SIG-M5 (cell line): ENCODE measurements at places on chromosomes 2 and 18.

DNA sequence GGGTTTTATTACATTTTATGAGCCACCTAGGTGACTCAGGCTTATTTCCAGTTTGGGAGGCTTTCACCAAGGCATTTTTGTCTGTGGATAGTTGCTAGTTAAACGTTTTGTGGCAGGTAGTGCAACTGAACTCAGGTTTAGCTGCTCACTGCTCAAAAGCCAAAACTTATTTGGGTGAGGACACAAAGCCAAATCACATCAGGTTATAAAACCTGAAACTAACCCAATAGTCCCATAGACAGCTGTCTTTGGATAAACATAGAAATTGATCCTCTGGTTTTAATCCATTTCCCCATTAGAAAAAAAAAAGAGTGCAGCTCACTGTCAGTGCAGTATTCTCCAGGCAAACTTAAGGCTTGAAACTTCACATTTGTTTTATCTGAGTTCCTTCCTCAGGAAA is 362.6 kb upstream of the TFPI start:
- no peak for DNase-seq

- DNase-seq = no peak
Observed at GRCh38 chr2:167181134-167181533, 292.9 kb downstream of the XIRP2 start.

DNA sequence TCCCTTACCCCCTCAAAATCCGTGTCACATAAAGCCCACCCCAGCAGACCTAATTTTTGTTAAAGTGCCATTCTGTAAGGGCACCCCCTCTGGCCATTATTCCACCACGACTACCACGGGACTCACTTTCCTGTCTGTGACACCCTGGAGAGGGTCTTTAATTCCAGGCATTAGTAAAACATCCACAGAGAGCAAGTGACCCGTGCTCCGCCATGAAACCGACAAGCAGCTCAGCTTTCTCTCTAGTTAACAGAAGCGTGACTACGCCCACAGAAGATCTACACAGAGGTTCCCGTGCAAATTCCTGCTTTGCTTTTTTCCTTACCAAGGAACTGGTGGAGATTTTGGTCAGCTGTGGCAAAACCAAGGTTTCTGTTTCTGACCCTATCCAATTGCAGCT is 4.4 kb downstream of the SIGLEC15 start:
- DNase-seq = no peak

DNA sequence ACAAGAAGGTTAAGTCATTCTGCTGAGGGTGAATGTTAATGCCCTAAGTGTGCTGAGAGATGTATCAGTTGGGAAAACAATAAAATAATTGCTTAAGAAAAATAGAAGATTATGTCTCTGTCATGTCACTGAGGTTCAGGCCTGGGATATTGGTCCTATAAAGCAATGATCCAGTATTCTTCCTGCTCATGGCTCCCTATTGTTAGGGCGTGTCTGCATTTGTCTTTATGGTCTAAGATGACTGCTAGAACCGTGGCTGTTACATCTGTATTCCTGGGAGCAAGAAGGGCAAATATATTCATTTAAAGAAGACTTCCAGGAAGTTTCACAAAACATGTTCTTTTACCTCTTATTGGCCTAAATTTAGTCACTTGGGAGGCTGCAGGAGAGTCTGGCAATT is 125.0 kb downstream of the KCNE4 start:
- no peak for DNase-seq

DNA sequence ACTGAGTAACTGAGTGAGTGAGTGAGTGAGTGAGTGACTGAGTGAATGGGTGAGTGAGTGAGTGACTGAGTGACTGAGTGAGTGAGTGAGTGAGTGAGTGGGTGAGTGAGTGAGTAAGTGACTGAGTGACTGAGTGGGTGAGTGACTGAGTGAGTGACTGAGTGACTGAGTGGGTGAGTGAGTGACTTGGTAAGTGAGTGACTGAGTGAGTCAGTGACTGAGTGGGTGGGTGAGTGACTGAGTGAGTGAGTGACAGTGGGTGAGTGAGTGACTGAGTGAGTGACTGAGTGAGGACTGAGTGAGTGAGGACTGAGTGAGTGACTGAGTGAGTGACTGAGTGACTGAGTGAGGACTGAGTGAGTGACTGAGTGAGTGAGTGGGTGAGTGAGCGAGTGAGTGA is 13.9 kb downstream of the MAL start:
- no peak for DNase-seq

DNA sequence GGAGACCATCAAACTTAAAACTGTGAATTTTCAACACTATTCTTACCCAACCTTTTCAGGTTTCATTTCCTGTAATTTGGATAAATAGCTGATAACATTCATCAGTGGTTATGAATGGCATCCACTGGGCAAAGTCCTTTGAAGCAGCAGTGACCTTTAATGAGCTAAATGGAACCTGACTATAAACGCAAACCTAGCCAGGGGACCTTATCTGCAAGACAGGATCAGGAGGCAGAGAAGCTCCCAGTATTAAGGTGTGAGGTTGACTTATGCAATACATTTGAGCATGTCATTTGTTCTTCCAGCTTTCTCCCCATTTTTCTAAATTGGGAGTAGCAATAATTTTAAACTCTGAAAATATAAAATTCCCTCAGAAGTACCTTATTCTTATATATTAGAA is 38.4 kb downstream of the CREG2 start:
- no peak for DNase-seq

GRCh38 chr2:212548455-212548819 is 9.8 kb upstream of the ERBB4 start:
- no peak for DNase-seq

DNA sequence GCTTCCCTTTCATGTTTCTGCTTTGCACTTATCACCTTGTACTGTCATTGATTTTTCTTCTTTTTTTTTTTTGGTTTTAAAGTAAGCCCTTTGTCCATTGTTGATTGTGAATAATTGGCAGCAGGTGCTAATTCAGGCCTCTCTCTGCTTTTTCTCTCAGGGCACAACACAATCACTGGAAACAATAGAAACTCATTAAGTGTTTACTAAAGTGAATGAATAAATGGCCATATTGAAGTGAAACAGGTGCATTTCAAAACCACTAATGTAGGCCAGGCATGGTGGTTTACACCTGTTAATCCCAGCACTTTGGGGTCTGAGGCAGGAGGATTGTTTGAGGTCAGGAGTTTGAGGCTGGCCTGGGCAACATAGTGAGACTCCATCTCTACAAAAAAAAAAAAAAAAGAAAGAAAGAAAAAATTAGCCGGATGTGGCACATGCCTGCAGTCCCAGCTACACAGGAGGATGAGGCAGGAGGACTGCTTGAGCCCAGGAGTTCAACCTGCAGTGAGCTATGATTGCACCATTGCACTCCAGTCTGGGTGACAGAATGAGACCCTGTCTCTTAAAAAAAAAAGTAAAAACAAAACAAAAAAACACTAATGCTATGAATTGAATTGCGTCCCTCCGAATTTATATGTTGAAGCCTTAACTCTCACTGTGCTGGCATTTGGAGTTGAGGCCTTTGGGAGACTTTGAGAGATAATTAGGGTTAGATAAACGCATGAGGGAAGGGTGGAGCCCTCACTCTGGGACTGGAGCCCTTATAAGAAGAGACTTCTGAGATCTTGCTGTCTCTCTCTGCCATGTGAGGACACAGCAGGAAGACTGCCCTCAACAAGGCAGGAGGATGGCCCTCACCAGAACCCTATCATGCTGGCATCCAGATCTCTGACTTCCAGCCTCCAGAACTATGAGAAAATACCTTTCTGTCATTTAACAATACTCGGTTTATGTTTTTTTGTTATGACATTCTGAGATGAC is 19.9 kb downstream of the SLC38A11 start:
- no peak for DNase-seq

DNA sequence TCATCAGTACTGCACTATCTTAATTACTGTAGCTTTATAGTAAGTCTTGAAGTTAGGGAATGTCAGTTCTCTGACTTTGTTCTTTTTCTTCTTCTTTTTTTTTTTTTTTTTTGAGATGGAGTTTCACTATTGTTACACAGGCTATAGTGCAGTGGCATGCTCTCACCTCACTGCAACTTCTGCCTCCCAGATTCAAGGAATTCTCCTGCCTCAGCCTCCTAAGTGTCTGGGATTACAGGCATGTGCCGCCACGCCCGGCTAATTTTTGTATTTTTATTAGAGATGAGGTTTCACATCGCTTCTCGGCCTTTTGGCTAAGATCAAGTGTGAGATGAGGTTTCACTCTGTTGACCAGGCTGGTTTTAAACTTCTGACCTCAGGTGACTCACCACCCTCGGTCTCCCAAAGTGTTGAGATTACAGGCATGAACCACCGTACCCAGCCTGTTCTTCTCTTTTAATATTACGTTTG is 41.9 kb upstream of the TANC1 start:
- no peak for DNase-seq

GRCh38 chr2:54899576-54900200 is 150.6 kb downstream of the RTN4 start:
- DNase-seq = no peak

GRCh38 chr2:209498614-209499013 is 74.8 kb downstream of the MAP2 start:
- DNase-seq = no peak

DNA sequence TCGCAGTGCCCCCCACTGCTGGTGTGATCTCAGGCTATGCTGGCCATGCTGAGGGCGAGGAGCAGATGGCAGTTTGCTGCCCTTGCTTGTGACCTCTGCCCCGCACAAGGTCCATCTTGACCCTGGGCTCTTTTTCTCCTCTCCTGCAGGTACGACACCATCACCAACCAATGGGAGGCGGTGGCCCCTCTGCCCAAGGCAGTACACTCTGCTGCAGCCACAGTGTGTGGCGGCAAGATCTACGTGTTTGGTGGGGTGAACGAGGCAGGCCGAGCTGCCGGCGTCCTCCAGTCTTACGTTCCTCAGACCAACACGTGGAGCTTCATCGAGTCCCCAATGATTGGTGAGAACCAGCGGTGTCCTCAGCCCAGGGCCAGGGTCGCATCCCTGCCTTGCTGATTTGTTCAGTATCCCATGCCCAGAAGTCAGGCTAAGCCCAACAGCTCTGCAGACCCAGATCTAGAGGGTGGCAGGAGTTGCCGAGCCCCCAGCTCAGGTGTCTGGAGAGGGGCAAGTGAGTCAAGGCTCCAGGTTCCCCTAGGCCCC is 223.8 kb downstream of the ATAD2B start:
- no peak for DNase-seq

- DNase-seq = no peak
Observed at GRCh38 chr18:46072376-46072867, 362 bp upstream of the PSTPIP2 start.

GRCh38 chr18:71322201-71322600 is 1033.4 kb downstream of the SOCS6 start:
- DNase-seq = no peak

DNA sequence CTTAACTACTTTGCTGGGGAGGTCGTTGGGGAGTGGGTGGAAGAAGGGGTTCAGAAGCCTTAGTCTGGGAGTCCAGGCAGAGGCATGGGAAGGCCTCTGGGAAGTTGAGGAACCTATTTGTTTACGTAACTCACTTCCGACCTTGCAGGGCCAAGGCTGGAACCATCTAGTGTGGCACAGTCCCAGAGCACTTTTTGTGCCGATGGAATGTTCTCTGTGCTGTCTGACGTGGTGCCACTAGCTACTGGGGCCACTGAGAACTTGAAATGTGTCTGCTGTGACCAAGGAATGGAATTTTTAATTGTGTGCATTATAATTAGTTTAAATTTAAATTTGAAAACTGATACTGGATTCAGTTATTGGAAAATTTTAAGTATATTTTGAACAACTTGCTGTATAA is 139.7 kb downstream of the FAM161A start:
- no peak for DNase-seq

GRCh38 chr18:73614812-73615211 is 532.8 kb downstream of the FBXO15 start:
- no peak for DNase-seq

GRCh38 chr2:205769495-205769850 is 87.2 kb downstream of the NRP2 start:
- DNase-seq = no peak

GRCh38 chr2:43556256-43556655 is 39.6 kb downstream of the THADA start:
- DNase-seq = no peak

- no peak for DNase-seq
Observed at GRCh38 chr2:203361495-203361894, 33.3 kb downstream of the ABI2 start.

DNA sequence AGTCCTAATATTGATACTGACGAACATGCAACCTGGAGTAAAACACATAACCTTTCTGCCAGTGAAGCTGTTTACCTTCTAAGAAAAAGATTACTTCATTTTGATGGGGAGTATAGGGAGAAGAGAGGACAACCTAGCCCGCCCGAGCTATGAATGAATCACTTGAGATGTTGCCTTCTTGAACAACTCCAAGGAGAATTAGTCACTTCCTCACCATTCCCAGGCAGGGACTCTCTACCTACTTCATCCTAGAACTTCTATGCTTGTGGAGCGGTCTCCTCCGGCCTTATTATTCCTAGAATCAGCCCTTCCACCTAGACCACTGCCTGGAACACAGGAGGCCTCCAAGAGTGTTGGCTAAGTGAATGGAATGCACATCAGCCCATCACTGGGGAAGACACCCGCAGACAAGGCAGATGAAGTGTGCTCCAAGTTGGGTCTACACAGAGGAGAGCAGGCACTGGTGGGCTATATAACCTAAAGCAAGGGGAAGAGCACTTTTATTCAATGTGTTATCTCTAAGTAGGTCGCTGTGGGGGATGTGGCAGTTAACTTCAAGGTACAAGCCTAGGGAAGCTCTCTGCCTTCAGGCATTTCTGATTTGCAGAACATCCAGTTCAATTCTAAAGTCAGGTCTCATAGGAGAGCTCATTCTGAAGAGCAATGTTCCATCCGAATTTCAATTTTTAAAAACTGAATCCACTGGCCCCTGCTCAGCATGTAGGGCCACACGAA is 57.4 kb downstream of the STK39 start:
- no peak for DNase-seq

DNA sequence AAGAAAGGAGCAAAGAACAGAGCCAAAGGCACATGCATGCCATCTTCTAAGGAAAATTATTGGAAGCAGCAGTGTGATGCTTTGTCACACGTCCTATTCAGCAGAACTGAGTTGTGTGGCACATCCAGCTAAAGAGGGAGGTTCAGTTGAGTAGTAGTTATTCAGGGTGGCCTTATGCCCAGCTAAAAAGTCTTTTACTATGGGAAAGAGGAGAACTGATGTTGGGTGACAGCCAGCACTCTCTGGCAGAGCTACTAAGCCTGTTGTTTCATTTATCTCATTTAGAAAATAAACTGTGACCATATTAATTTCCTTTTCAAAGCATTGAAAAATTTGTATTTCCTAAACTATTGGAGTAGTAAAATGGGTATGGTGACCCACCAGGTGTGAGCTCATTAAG is 18.5 kb downstream of the ITGA6 start:
- no peak for DNase-seq

- no peak for DNase-seq
Observed at GRCh38 chr18:58698701-58699193, 27.5 kb downstream of the MALT1 start.
